Nucleus accumbens (tissue), 56 donors: ENCODE measurements at places on chromosomes 5 and 9.
A peak's percentile ranks its signal among the peaks of the same experiment; 100 is the strongest.

DNA sequence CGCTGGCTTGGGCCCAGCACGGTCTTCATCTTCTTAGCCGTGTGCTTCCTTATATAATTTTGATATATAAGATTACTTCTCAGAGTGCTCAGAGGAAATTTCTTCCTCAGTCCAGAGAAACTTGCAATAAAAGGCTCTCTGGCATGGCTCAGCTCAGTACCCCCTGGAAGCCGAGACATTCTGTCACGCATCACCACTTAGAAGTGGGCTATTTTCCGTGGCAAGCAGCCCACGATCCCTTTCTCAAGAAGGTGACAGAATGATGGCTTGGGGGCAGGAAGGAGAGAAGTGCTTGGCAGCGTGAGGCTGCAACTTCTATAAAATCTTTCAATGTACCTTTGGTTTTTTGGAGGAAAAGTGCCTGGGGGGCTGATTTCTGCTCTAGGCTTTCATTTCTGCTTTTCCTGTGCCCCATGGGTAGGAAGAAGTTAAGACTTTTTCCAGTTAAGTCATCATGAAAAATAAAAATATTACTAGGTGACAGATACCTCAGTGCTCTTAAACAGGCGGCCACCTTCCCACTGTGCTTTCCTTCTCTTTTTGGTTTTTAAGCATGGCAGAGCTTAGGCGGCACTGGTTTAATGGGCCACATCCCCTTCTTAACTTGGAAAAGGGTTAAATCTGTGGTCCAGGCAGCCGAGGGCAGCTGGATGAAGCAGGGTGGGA, 104.6 kb downstream of the MVB12B start:
- DNase-seq = no peak

DNA sequence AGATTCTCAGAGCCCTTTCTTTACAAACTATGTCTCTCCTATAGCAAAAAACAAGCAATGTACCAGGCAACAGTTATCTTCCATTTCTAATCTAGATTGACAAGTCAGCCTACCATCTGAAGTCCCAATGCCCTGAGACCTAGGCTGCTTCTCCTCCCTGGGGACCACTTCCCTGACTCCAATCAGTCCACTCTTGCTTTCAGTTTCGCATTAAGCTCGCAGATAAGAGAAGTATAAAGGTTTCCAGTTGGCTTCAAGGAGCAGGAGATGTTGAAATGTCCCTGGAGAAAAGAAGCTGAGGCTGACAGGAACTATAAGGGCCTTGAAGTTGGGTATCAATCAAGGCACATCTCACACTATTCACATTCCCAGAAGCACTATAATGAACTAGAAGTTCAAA, 32.3 kb downstream of the ERP44 start:
- no peak for DNase-seq

GRCh38 chr9:90647843-90648242, 5.2 kb upstream of the DIRAS2 start:
- DNase-seq = no peak

DNA sequence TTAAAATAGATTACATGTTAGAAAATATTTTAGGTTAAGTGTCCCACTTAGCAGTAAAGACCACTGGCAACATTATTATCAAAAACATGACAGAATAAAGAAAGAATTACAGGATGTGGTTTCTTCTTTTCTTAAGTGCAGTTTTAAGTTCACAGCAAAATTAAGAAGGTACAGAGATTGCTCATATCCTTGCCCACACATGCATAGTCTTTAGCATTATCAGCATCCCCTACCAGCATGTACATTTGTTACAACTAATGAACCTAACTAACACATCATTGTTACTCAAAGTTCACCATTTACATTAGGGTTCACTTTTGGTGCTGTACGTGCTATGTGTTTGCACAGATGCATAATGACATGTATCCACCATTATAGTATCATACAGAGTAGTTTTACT, 837.7 kb upstream of the CDH9 start:
- DNase-seq = no peak

DNA sequence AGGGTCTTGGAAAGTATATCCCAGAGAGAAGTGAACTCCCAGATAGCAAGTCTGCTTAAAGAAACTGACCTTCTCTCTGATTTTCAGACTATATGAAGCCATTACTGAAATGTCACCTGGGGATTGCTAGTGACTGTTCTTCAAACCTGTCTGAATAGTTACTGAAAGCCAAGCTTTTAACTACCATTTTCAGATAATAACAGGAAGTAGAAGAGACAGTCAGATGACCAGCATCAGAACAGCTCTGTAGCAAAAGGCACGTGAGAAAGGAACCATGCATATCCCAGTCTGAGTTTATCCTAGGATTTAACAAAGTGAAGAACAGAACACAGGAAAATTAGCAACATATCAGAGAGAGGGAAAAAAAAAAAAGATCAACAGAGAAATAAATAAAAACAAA, 74.9 kb upstream of the SELENOP start:
- no peak for DNase-seq

- peak; percentile 43 for DNase-seq
Measured at GRCh38 chr5:33997331-33997983, 10.4 kb downstream of the AMACR start.
